ENCODE measurements at places on chromosomes 3 and 15. TPM values are rescaled to one million over a fixed set of nuclear protein-coding genes. Genes with fewer than 3 reads are reported as not detected.

Gene NDN
- 41.5 TPM for total RNA-seq

Gene TTLL13
- total RNA-seq, result 0.14 TPM

Gene UBA7
- 39.1 TPM for total RNA-seq

Gene CCDC54
- not detected for total RNA-seq

Gene ABHD17C
- total RNA-seq, result 12.1 TPM

Gene BBX
- total RNA-seq, result 52.9 TPM

Gene COL8A1
- 185 TPM for total RNA-seq

Gene ADGRG7
- total RNA-seq, result not detected

Gene C3orf85
- not detected for total RNA-seq

Gene GRK7
- not detected for total RNA-seq

Gene GOLGA8O
- 0.85 TPM for total RNA-seq

Gene RPL39L
- 12.2 TPM for total RNA-seq

Gene TOMM70
- 43.0 TPM for total RNA-seq

Gene KLHL24
- 66.6 TPM for total RNA-seq

Gene ARHGEF26
- total RNA-seq, result 2.5 TPM

Gene PGBD4
- total RNA-seq, result 1.8 TPM

Gene NR1I2
- not detected for total RNA-seq

Gene PLCH1
- total RNA-seq, result under 0.01 TPM

Gene PIERCE2
- total RNA-seq, result 1.8 TPM

Gene ACKR4
- total RNA-seq, result 1.4 TPM

Gene SEC22A
- 38.8 TPM for total RNA-seq

Gene TMIE
- total RNA-seq, result 0.09 TPM

Gene ATP13A4
- total RNA-seq, result 0.18 TPM

Gene POPDC2
- under 0.01 TPM for total RNA-seq

Gene DPH6
- 8.7 TPM for total RNA-seq

Gene SLMAP
- total RNA-seq, result 37.1 TPM

Gene GHSR
- not detected for total RNA-seq

Gene OXTR
- 0.57 TPM for total RNA-seq

Gene ASB14
- total RNA-seq, result not detected

Gene IMPG2
- total RNA-seq, result 0.14 TPM

Gene TRIM42
- not detected for total RNA-seq

Gene RGMA
- total RNA-seq, result 0.46 TPM

Gene THSD4
- total RNA-seq, result 33.8 TPM

Gene MESP1
- total RNA-seq, result 0.28 TPM

Gene ZKSCAN7
- 7.8 TPM for total RNA-seq

Gene TRIM59
- total RNA-seq, result 15.5 TPM

Gene TGM4
- total RNA-seq, result not detected

Gene ANKRD34C
- not detected for total RNA-seq

Gene RPP25
- 8.5 TPM for total RNA-seq

Gene CCK
- 0.14 TPM for total RNA-seq

Gene CCR8
- not detected for total RNA-seq

Gene DCLK3
- total RNA-seq, result under 0.01 TPM

Gene RETNLB
- not detected for total RNA-seq

Gene ISL2
- total RNA-seq, result 0.37 TPM

Gene SYNPR
- not detected for total RNA-seq

Gene ACSBG1
- total RNA-seq, result not detected

Gene GOLGA8T
- 0.14 TPM for total RNA-seq

Gene TEX9
- 3.1 TPM for total RNA-seq

Gene STRA6
- 8.5 TPM for total RNA-seq

Gene ZMYND10
- total RNA-seq, result 0.28 TPM

Gene HRG
- under 0.01 TPM for total RNA-seq

Gene DAG1
- 31.4 TPM for total RNA-seq

Gene CD80
- not detected for total RNA-seq

Gene AGBL1
- total RNA-seq, result not detected

Gene EFHB
- 0.28 TPM for total RNA-seq

Gene CCDC39
- not detected for total RNA-seq

Gene XCR1
- total RNA-seq, result under 0.01 TPM

Gene MUSTN1
- not detected for total RNA-seq

Data from smooth muscle cell of bladder (primary cell).